ENCODE measurements at places on chromosomes 2 and 18. TPM values are rescaled to one million over a fixed set of nuclear protein-coding genes. Genes with fewer than 3 reads are reported as not detected.

Gene FLACC1
- total RNA-seq = 2.5 TPM

Gene PLCD4
- total RNA-seq = 0.15 TPM

Gene PRSS56
- total RNA-seq = not detected

Gene XIRP2
- total RNA-seq = not detected

- DNase-seq = no peak
- no peaks in the 10 kb centered on the region for H3K27me3 ChIP-seq
- no peaks in the 10 kb centered on the region for H3K4me1 ChIP-seq
- H3K36me3 ChIP-seq = no peaks in the 10 kb centered on the region
These were observed 560.7 kb downstream of the DSC3 start for GRCh38 chr18:30481871-30482270.

- H3K4me3 ChIP-seq = no peak overlapping the region
- H3K27ac ChIP-seq = no peak overlapping the region
- no peaks in the 10 kb centered on the region for H3K36me3 ChIP-seq
- no peak for DNase-seq
- no peaks in the 10 kb centered on the region for H3K27me3 ChIP-seq
These were observed 164.4 kb downstream of the PDE11A start for GRCh38 chr2:177908182-177908581.

DNA sequence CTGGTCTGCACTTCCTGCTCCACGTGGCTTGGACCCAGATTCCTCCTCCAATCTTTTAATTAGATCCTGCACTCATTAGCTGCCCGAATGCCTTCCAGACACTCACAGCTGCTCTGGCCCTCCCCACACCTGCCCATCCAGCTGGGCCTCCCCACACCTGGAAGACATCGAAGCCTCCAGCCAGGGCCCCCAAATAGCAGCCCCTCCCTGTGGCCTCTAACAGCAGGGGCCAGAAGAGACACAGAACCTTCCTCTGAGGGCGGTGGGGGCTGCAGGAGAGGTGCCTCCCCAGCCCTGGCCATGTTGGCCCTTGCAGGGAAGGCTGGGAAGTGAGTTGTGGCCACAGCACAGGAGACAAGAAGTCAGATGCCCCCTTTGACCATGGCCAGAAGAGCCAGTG, 252.8 kb downstream of the DYSF start:
- no peak overlapping the region for H3K4me3 ChIP-seq
- H3K27ac ChIP-seq = no peak overlapping the region
- no peaks in the 10 kb centered on the region for H3K27me3 ChIP-seq
- no peaks in the 10 kb centered on the region for H3K36me3 ChIP-seq
- H3K4me1 ChIP-seq = no peaks in the 10 kb centered on the region

- peaks cover 3% of the 10 kb centered on the region for H3K27me3 ChIP-seq
- DNase-seq = no peak
- peaks cover 20% of the 10 kb centered on the region for H3K4me1 ChIP-seq
- H3K27ac ChIP-seq = peak overlapping the region; percentile 31
- no peaks in the 10 kb centered on the region for H3K36me3 ChIP-seq
These were observed 13.8 kb downstream of the GRHL1 start for GRCh38 chr2:9965119-9965822.

- peaks cover 6% of the 10 kb centered on the region for H3K36me3 ChIP-seq
- H3K27ac ChIP-seq = no peak overlapping the region
- H3K4me1 ChIP-seq = no peaks in the 10 kb centered on the region
These were observed 105.6 kb downstream of the PIGN start for GRCh38 chr18:62081248-62081647.

GRCh38 chr2:80335411-80335810, 30.9 kb upstream of the LRRTM1 start:
- H3K27ac ChIP-seq = no peak overlapping the region
- H3K27me3 ChIP-seq = no peaks in the 10 kb centered on the region
- no peaks in the 10 kb centered on the region for H3K36me3 ChIP-seq
- no peak for DNase-seq
- H3K4me3 ChIP-seq = no peak overlapping the region

GRCh38 chr2:203623096-203623495, 83.3 kb upstream of the CD28 start:
- H3K4me1 ChIP-seq = peaks cover 8% of the 10 kb centered on the region
- no peak overlapping the region for H3K27ac ChIP-seq
- H3K27me3 ChIP-seq = peaks cover 2% of the 10 kb centered on the region
- H3K36me3 ChIP-seq = peaks cover 2% of the 10 kb centered on the region

DNA sequence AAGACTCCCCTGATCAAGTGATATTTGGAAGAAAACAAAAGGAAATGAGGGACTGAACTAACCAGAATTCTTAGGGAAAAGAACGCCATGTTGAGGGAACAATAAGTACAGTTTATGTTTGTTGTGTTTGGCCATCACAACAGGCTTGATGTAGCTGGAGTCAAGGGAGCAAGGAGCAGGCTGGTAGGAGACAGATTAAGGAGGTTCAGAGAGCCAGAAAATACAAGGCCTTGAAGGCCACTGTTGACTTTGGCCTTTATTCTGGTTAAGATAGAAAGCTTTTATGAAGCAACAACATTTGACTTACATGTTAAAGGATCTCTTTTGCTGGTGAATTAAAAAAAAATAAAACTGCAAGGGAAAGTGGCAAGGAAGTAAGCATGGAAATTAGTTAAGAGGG, 754.1 kb upstream of the SLC8A1 start:
- H3K36me3 ChIP-seq = no peaks in the 10 kb centered on the region
- no peaks in the 10 kb centered on the region for H3K4me1 ChIP-seq
- DNase-seq = no peak
- H3K27ac ChIP-seq = no peak overlapping the region
- H3K4me3 ChIP-seq = no peak overlapping the region

DNA sequence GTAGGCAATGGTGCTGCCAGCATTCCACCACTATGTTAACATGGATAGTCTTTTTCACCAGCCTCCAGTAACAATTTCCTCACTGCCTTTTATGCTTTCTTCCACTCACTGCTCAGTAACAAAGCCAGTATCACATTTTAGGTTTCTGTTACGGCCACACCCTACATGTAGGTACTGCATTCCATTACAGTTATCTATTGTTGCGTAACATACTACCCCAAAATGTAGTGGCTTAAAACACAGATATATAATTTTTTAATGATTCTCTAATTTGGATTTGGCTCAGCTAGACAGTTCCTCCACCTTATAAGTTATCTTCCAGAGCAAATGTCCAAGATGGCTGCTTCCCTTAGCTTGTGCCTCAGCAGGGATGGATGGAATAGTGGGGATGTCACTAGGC, 498.7 kb upstream of the ACVR2A start:
- peaks cover 7% of the 10 kb centered on the region for H3K27me3 ChIP-seq
- H3K4me3 ChIP-seq = no peak overlapping the region
- no peak for DNase-seq
- H3K36me3 ChIP-seq = peaks cover 2% of the 10 kb centered on the region

Measured in activated CD4-positive, alpha-beta T cell treated with anti-CD3 and anti-CD28 coated beads, Interleukin-2, amount 10 ng/mL, durations not matched to agents 7 days and 5 days (primary cell).